Adrenal gland (tissue), 19 donors: ENCODE measurements at places on chromosomes 12 and 14. TPM values are rescaled to one million over a fixed set of nuclear protein-coding genes. Genes with fewer than 3 reads are reported as not detected.

DNA sequence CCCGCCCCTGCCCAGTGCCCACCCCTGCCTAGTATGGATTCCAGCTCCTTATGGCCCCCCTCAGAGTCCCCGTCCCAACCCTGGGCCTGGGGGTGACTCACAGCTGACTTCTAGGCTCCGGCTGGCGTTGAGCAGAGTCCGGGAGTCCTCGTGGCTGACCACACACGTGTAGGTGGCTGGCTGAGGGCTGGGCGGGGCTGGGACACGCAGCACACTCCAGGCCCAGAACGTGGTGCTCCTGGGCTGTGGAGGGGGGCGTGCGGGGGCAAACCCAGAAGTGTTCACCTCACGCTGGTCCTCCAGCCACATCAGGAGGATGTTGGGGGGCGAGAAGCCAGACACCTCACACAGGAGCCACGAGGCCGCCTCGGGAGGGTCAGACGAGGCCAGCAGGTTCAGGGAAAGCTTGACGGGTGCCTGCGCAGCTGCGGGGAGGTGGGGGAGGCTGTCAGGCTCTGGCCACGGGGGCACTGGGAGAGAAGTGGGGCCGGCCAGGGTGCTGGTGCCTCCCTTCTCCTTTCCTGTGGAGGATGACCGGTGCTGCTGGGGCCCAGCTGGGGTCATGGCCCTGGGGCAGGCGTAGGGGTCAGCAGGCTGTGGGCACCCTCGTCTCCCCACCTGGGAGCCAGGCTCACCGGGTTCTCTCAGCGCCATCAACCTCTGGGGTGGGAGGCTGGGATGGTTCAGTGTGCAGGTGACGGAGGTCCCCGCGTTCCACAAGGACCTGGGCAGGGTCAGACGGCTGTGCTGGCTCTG, 314.1 kb downstream of the TMEM121 start:
- no peak for DNase-seq
- H3K36me3 ChIP-seq: no peaks in the 10 kb centered on the region
- H3K27me3 ChIP-seq: no peaks in the 10 kb centered on the region
- no peak overlapping the region for H3K27ac ChIP-seq
- no peaks in the 10 kb centered on the region for H3K4me1 ChIP-seq

- no peak for DNase-seq
- no peaks in the 10 kb centered on the region for H3K27me3 ChIP-seq
Observed at GRCh38 chr14:74754157-74754556, 9.0 kb upstream of the YLPM1 start.

DNA sequence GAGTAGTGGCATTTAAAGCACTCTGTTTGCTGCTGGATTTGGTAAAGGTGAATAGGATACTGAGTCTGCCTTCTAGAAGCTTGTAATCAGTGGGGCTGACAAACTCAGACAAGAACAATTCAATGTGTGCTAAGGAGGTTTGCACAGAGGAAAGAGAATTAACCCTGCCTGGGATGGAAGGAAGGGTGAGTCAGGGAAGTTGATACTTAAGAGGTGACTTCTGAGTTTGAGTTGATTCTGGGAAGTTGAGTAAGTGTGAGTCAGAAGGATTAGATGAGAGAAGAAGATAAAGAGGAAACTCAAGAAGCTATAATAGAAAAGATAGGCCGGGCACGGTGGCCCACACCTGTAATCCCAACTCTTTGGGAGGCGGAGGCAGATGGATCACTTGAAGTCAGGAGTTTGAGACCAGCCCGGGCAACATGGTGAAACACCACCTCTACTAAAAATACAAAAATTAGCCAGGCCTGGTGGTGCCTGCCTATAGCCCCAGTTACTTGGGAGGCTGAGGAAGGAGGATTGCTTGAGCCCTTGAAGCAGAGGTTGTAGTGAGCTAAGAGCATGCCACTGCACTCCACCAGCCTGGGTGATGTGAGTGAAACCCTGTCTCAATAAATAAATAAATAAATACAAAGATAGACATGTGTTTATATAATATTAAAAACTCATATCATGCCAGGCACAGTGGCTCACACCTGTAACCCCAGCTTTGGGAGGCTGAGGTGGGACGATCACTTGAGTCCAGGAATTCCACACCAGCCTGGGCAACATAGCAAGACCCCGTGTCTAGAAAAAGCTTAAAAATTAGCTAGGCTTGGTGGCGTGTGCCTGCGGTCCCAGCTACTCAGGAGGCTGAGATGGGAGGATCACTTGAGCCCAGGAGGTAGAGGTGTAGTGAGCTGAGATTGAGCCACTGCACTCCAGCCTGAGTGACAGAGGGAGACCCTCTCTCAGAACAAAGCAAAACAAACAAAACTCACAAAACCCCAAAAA, 126.8 kb upstream of the CPM start:
- DNase-seq: no peak
- no peaks in the 10 kb centered on the region for H3K4me1 ChIP-seq
- no peak overlapping the region for H3K4me3 ChIP-seq
- no peak overlapping the region for H3K27ac ChIP-seq

Gene DLGAP5
- total RNA-seq: 0.54 TPM
